ENCODE measurements at places on chromosomes 2 and 18.

GRCh38 chr18:58639237-58639636, 10.3 kb upstream of the ALPK2 start:
- DNase-seq: no peak

- no peak for DNase-seq
Observed at GRCh38 chr2:62527478-62528210, 21.6 kb upstream of the TMEM17 start.

DNA sequence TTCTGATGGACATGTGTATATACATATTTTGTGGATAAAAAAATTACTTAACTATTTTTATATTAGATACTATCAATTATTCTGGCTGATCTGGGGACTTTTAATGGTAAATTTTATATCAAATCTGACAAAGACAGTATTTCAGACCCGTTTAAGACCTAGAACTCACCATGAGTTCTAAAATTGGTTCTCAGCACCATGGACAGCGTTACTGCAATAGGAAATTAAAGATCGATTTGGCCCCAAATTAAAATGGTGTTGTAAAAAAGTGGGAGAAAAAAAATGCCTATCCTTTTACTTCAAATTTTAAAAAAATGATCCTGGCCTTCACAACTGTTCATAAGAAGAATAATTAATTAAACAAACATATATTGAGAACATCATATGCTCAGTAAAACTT, 919 bp upstream of the SCN2A start:
- no peak for DNase-seq

DNA sequence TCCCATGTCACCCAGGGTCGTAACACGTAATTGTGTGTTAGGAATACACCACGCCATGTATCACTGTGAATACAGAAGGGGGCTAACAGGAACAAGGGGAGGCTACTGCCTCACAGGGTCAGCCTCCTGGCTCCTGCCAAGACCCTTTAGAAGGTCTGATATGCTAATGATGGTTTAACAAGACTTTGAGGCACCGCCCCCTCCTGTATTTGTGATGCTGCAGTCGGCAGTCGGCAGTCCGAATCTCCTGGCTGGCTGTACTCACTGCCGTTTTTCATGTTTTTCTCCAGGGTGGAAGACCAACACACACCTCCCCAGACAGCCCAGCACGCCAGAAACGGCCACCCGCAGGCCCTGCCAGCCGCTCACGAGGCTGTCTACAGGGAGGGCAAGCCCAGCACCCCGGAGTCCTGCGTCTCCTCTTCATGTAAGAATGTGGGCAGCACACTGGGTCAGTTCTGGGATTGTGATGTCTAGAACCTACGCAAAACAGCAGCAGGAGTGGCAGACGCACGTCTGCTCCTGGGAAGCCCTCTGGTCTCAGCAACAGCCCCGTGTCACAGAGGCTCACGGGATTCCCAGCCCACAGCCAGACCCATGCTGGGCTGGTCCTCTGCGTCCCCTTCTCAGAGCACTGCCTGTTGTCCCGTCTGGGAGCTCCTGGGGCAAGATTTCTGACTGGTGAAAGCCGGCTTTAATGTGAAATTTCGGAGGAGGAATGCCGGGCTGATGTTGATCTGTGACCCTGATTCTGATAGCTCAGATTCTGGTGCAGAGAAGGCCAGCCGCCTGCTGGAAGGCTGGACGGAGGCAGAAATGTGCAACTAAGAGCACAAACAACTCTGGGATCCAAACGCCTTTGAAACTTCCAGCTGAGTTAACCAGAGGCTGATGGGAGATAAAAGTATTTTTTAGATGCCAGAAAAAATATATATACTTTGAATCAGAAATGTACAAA, 39.7 kb upstream of the B3GNT7 start:
- no peak for DNase-seq

Measured in activated naive CD4-positive, alpha-beta T cell (primary cell).